ENCODE measurements at places on chromosomes 7 and 10.

DNA sequence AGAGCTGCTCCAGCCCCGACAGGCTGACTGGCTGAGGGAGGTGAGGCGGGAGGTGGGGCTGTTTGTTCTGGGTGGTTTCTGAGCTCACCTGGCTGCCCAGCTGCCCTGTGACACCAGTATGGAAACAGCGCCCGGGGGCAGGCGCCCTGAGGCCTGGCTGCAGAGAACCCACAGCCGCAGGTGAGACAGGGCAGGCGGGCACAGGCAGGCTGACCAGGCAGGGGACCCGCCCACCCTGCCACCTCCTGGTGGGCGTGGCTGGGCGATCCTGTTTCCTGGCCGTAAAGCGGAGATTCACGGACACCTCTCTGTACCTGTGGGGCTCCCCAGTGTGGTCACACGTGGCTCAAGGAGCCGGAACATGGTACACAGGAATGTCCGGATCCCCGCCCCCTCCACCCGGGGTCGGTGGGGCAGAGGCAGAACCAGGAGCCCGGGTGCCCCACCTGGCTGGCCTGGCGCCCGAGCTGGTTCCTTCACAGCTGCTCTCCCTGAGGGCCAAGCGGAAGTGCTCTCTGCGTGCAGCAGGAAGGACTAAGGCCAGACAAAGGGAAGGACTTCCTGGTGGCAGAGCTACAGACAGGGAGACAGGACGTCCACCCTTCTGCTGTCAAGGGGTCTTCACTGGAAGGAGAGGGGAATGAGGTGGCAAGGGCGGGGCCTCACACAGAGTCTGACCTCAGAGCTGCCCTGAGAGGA is 3.9 kb downstream of the MICALL2 start:
- no peak for DNase-seq

- DNase-seq: peak; percentile 22
These were observed 123.0 kb downstream of the NOC3L start for GRCh38 chr10:94239696-94240095.

DNA sequence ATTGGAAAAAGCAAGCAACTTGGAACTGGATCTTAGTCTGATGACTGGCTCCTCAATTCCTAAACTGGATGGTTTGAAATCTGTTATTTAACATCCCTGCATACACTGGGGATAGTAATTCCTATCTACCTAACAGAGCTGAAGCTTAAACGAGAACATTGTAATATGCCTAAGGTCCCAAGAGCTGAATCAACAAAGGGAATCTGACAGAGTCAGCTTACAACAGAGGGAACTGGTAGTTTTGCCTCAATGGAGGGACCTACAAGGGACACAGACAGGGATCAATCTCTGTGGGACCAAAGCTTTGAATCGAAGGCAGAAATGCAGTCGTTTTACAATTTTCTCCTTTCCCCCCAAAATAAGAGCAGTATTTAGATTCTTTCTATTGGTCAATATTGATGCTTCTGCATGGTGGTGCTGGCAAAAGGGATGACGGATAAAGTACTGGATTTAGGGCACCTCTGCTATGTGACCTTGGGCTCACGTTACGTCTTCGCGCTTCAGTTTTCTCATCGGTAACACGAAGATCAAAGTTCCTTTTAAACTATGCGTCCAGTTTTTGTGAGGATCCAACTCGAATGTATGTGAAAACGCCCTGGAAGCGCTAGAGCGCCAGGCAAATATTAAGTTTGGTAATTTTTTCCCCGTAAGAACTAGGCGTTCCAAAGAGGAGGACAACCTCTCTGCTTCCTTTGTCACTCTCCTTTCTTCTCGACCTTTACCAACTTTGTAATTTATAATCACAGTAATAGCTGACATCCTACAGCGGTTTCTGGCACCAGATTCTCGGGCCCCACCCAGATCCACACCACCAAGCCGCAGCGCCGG is 1.1 kb downstream of the ACTR1A start:
- peak; percentile 38 for DNase-seq

GRCh38 chr10:71308985-71309384 is 10.1 kb upstream of the SLC29A3 start:
- no peak for DNase-seq

DNA sequence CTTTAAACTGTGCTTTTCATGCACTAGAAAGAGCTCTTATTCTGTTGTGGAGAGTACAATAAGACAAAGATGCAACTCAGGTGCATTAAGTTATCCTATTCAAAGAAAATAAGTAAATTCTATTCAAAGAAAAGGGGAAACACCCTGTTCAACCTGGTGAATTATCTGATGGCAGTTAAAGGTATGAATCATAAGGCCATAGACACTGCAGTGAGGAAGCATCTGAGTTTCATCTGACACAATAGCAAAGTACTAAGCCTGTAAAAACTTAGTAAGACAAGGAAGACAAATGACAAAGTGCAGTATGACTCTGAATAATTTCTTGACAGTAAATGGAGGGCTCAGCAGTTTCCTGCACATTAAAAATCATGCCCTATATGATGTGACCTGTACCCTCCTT is 91.0 kb upstream of the LRRTM3 start:
- DNase-seq: no peak

- DNase-seq: no peak
These were observed 376.6 kb downstream of the SORCS3 start for GRCh38 chr10:105017691-105018090.

- DNase-seq: no peak
These were observed 142.8 kb upstream of the CALCR start for GRCh38 chr7:93717217-93717900.

DNA sequence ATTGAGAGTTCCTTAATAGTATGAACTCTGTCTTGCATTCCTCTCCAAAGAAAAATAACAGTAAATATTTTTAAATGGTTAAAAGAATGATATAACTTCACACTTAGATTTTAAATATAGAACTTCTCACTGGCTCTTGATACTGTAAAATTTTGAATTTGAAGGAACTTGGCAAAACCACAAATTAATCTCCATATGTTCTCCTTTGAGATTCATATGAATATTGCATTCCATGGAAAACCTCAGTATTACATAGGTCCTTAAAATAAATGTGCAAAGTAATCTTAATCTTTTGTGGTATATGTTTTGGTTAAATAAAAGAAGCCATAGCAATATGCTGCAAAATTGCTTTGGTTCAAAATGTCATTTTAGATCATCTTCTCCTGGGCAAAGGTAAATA is 1137.6 kb upstream of the LRRTM3 start:
- no peak for DNase-seq

- DNase-seq: no peak
These were observed 749.4 kb downstream of the AUTS2 start for GRCh38 chr7:70347463-70348254.

DNA sequence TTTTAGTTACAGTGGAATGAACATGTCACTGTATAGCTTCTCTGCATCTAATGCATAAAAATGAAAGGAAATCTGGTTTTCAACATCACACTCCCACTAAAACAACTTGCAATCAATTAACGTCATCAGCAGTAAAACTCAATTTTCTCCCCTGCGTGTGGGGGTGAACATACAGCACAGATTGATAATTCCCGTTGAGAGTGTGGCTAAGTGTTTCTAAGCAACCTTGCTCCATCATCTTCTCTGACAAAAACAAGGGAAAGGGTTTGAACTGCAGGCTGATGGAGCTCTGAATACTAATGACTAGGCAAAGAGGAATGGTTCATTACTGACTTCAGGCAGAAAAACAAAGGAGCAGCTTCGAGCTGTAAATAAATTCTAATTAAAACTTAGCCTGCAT is 238.3 kb downstream of the PARD3 start:
- peak; percentile 24 for DNase-seq

- DNase-seq: no peak
These were observed 49.4 kb downstream of the CXCL12 start for GRCh38 chr10:44335330-44336021.

DNA sequence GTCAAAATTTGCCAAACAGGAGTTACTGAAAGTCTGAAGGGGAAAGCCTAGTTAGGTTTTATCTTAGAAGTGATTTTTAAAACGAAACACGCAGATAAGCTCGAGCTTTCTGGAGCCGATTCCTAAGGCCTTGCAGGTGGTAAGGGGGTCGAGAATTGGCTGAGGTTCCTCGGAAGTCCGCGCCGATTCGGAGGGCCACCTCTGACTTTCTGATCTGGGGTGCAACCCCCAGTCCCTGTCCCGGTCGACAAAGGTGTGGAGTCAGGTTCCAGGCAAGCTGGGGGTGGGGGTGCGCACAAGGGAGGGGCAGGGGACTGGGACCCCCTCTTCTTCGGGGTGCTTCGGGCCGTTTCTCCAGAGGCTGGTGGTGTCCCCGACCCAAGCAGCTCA is 701 bp upstream of the CUL1 start:
- DNase-seq: peak; percentile 66

DNA sequence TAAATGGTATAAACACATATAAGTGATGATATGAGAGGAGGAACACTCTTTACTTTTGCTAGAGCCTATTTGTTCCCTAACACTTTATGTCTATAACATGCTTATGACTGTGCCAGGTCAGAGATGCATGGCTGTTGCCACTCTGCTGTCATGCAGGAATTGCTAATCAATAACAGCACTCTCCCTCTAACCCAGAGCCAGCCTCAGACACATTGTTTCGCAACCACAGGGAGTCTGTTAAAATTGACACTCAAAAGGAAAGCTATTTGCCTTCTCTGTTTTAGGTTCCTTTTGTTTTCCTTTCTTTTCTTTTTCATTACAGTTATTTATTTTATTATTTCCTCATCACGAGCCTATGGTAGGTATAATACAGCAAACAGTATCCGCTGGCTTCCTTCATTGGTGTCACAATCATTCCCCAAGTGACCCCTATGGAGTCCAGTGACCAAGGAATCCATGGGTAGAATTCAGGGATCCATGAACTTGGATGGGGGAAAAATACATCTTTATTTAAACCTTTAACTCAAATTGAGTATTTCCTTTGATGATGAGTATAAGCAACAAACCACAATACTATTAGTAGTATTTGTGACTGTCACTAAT is 6.8 kb downstream of the PON2 start:
- no peak for DNase-seq

GRCh38 chr7:412313-412710 is 107.3 kb downstream of the PDGFA start:
- DNase-seq: no peak

DNA sequence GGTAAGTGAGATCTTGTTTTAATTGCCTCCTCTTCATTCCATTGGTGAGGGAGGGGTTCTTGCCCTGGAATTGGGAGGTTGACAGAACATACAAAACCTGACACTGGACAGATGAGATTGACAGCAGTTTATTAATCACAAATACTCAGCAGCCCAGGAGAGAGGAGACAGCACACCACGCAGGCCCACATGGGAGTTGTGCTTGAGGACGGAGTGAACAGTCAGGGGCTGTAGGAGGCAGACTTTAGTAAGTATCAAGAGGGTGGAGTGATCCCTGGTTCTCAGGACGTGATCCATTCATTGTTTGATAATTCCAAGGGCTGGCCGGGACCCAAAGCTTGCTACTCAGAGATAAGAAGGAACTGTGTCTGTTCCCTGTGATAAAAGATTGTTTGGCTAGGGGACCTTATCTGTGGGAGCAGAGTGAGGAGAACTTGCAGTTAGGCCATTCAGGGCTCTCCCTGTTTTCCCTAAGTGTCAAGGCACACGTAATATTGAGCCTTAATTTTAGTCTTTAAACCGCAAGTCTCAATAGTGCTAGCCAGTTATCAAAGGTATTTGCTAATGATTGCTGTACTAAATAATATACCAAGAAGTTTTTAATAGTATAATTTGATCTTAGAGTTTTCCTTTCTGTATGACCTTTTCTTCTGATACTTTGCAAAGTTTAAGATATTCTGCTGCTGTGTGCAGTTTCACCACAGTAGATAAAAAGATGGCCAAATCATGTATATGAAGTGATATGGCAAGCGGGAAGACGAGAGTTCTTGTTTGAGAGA is 14.5 kb downstream of the CAPZA2 start:
- no peak for DNase-seq

- DNase-seq: no peak
These were observed 116.6 kb downstream of the KMT2E start for GRCh38 chr7:105130580-105130979.

DNA sequence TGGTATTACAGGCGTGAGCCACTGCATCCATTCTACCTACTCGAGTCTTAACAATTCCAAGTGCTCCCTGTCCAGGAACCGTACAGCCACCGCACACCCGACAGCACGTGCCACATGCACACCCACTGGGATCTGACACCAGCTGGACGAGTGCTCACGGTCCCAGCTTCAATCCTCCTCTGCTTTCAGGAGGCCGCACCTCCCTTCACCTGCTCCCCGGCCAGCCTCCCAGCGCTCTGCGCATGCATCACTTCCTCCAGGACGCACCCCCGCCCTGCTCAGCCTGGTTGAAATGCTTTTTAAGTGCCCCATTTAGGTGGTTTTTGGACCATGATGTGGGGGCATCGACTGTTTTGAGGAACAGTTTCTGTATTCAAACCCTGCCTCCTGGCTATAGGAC is 47.3 kb upstream of the TMEM213 start:
- DNase-seq: no peak

DNA sequence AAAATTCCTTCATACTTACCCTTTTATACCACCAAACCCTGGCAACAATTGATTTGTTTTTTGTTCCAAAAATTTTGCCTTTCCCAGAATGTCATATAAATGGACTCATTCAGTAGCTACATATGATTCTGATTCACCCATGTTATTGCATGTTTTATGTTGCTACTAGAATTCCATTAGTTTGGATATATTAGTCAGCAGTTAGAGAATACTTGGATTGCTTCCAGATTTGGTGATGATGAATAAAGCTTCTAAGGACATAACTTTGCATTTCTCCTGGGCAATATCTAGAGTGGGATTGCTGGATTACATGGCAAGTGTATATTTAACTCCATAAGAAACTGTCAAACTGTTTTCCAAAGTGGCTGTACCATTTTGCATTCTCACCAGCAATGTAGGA is 806.9 kb downstream of the DNAJB9 start:
- no peak for DNase-seq

DNA sequence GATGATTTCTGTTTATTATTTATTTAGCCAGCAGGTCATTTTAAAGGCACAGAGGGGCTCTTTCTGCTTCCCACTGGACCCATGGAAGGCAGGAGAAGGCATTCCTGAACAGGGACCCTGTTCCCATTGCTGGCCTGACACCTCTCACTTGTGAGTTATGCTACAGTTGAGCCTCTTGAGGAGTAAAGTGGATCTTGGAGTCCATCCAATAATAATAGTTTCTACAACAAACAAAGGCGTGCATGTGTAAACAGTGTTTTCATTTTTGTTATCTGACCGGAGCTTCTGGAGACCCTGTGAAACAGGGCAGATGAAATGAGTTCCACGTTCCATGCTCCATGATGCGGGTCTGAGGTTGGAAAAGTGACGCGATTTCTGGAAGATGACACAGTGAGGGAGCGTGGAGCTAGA is 127.3 kb upstream of the HABP2 start:
- DNase-seq: no peak

Measured in NCI-H82 (cell line).